ENCODE measurements at places on chromosomes 3 and 15.

DNA sequence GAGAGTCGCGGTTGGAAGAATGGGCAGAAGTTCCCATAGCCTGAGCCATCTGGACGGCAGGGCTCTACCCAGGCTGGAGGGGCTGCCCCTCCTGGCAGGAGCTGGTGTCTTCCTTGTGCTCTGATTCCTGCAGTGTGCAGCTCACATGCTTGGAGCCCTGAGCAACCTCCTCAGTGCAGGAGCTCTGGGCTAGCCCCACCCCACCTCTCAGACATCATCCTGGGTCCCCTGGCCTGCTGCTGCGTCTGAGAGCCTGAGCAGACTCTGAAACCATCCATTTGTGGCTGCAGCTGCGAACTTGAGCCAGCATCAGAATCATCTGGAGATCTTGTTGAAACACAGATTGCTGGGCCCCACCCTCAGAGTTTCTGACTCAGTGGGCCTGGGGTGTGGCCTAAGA lies 42.8 kb downstream of the POMGNT2 start:
- no peak for DNase-seq

GRCh38 chr3:46901591-46902187 lies 24.2 kb downstream of the PTH1R start:
- DNase-seq, result no peak

DNA sequence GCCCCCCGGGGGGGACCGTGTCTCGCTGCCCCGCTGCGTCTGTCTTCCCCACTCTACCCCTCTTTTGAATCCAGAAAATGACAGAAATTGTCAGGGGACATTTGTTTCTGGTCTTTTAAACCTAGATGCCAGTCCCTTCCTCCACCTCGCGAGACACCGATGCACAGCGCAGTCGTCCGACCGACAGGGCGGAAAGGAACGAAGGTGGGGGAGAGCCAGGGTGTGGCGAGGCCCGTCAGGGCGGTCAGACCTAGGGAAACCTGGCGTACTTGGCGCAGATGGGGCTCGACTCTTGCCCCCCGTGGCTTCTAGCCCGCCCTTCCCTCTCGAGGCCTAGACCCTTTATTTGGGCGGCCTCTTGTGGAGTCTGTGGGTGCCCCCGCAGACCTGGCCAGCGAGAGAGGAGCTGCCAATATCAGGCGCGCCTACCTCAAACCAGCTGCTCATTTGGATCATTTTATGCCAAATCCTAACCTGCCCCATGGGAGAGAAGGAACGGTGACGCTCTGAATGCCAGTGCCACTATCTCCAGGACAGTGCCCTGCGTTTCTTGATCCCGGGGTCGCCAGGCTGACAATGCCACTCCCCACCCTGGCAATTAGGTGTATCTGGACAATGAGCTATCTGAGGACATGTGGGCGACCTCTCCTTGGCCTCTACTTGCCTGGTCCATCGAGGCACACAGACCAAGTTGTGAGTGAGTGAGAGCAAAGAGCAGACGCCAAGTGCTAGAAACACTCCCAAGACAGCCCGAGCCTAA lies 500 bp upstream of the RAB6B start:
- peak; percentile 12 for DNase-seq

DNA sequence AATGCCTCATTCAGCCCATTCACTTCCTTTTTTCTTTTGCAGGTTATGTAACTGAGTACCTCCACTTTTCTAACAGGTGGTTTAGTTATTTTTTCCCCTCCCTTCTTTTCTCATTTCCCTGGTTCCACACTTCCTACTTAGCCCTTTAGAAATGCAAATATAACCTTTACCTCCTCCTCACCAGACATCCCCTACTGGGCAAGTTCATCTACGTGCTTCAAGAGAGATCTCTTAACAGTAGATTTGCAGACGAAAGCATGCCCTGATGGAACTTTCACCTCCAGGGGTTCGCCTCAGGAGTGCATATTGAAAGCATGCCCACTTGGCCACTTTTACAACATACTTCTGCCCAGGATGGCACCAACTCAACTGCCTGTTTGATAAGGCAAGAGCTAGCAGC lies 314.1 kb upstream of the LRRC3B start:
- DNase-seq, result no peak

GRCh38 chr15:101003706-101004105 lies 84.5 kb downstream of the LRRK1 start:
- no peak for DNase-seq

GRCh38 chr15:67000896-67001295 lies 64.5 kb upstream of the SMAD3 start:
- DNase-seq, result no peak

DNA sequence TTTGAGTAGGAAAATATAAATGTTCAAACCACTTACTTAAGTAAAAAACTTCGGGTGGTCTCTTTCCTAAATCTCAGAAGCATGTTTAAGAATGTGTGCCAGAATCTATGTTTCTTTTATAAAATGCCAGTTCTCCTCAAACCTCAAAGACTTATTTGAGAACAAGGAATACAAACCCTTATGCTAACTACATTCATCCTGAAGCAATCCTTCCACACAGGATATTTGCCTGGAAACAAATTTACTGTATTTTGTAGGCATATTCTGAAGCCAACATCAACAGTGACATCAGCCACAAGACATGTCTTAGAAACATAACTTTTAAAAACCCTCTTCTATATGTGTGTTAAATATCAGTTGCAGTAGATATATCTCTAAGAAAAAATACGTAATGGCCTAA lies 1077.0 kb downstream of the ROBO1 start:
- no peak for DNase-seq

- DNase-seq, result no peak
These were observed 62.1 kb upstream of the NR2C2 start for GRCh38 chr3:14885307-14885706.

GRCh38 chr3:30535525-30535924 lies 70.9 kb upstream of the TGFBR2 start:
- DNase-seq, result no peak

- no peak for DNase-seq
These were observed 7.5 kb downstream of the MYNN start for GRCh38 chr3:169780742-169781141.

DNA sequence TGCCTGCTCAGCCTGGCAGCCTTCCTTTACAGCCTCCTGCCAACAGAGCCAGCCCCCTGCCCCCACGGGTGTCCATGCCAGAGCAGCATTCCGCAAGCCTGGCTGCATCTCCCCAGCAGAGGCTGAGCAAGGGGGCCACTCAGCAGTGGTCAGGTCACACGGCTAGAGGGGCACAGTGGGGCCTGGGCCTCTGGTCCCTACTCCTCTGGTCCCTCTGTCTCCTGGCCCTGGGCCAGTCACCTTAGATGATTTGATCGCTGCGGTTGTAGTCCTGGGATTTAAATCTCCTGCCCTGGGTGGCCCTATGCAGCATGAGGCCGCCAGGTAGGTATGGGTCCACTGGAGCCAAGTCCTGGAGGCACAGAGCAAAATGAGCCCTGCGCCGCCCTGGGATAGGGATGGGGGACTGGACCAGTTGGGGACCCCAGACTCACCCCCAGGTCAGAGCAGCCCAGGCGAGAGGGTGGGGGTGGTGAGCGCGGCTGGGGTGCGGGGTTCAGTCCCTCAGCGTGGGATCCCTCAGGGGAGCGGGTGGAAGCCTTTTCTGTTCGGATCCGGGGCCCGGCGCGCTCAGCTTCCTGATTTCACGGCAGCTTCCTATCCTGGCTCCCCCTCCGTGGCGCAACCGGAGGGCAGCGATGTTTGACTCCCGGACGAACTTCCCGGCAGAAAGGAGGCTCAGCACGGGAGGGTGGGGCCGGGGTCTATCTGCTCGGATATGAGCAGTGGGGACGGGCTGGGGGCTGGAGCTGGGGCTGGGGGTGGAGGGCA lies at the start of gene ZBTB47:
ZBTB47 (plus strand) TSS at position 138 of the 771 bp plus-strand sequence. CDS start 4,659 bp downstream, outside the sequence.
- peak; percentile 54 for DNase-seq

GRCh38 chr3:48236531-48236930 lies 4.4 kb upstream of the ZNF589 start:
- DNase-seq, result no peak

- peak; percentile 2 for DNase-seq
These were observed 348.7 kb downstream of the TBL1XR1 start for GRCh38 chr3:176848431-176849214.

GRCh38 chr3:184710870-184711492 lies 883 bp downstream of the MAGEF1 start:
- peak; percentile 33 for DNase-seq

DNA sequence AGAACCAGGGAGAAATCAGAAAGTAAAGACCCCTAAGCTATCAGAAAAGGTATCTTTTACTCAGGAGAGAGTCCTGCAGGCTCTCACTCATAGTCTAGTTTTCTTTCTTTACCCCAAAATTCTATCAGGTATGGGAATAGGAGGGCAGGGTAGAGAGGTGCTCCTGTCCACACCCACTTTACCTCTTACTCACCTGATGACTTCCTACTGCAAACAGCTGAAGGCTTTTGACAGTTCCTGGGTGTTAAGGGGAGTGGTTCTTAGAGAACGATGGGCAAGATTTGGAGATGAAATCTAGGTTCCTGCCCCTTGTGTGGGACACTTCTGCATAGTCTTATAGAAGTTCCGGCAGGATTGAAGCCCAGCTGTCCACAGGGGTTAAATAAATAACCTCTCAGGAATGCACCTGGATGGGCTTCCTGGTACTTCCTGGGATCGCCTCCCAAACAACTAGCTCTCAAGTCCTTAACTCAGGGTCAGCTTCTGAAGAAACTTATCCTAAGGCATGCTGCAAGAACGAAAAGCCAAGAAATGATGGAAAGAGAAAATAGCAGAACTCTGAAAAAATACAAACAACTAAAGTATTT lies 10.8 kb upstream of the TNFAIP8L3 start:
- no peak for DNase-seq

DNA sequence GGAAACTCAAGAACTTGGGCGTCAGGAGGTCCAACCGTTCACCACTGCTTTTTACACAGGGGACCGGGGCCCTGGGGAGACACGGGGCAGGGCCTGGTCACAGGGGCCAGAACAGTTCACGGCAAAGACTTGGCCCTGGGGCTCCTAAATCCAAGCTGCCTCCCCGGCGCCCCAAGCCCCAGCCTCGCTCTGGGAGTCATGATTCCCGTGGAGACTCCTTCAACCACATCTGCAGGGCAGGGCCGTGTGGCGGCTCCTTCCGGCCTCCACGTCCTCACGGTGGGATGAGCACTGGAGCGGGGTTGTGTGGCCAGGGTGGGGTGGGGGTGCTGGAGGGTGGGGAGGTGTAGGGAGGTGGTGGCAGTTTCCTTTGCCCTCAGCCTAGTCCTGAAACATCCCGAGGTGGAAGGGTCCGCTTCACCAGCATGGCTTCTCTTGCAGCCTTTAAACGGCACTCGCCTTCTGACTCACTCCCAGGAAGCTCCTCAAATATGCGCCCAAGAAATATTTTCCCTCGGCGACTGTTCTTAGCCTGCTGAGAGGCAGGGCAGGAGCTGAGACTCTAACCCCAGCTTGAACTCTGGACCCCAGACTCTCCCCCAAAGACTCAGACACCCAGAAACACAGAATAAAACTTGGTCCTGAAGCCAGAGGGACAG lies 1.8 kb downstream of the MUC4 start:
- peak; percentile 53 for DNase-seq

DNA sequence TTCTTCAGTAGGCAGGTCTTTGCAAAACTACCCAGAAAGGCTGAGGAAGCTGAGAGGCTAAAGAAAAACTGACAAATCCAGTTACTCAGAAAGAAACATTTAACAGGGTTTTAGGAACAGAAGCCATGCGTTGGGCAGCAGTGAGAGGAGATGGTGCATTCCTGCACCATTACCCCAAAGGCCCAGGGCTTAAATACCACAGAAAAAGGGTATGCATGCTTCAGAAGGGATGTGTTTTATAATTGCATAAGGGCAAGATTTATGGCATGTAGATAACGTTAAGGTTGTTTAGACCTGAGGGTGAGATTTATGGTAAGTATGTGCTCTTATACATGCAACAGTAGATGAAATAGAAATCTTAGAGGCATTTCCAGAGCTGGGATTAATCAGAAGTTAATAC lies 10.0 kb downstream of the C3orf52 start:
- DNase-seq, result peak; percentile 63

GRCh38 chr3:103459815-103460214 lies 1025.0 kb downstream of the ZPLD1 start:
- no peak for DNase-seq
